NCI-H1092 (cell line): ENCODE measurements at places on chromosomes 7 and 10.

DNA sequence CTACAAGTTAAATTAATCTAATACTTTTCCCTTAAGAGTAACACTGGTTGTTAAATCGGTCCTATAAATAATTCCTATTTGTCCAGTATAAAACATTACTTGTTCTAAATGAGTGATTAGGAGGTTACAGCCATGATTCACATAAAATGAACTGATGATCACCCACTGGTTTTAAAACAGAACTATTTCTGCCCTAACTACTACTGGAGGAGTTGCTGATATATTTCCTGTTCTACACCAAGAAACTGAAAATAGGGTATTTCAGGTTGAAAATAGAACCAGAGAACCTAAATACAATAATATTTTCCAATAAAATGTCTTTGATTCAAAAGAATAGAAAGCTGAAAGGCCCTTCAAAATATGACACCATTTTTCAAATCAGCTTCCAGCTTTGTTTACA, 30.9 kb downstream of the DNAJC1 start:
- DNase-seq = no peak

GRCh38 chr7:37448636-37449361, at the start of gene ELMO1:
Gene ELMO1, minus strand, starts transcription at chr7:37448864. Its CDS starts 106,174 bp downstream, at chr7:37342690.
- DNase-seq = peak; percentile 6

GRCh38 chr7:156751319-156751718, 110.7 kb downstream of the RNF32 start:
- DNase-seq = no peak

DNA sequence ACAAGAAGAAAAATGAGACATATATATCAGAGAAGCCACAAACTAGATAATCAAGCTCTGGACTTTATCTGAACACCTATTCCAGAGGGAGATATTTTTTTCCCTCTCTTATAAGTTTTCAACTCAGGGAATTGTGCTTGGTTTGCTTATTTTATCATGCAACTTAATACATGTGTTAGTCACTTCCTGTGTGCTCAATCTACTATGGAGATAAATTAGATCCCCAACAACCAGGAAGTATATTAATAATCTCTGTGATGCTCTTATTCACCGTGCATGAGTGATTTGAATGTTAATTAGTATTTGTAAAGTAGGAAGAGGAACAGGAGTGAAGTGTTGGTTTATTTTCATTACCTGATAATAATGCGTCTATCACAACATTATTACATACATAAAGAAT, 38.8 kb upstream of the ZNF365 start:
- no peak for DNase-seq

- DNase-seq = no peak
Observed at GRCh38 chr7:123864436-123864835, 19.5 kb downstream of the HYAL4 start.

DNA sequence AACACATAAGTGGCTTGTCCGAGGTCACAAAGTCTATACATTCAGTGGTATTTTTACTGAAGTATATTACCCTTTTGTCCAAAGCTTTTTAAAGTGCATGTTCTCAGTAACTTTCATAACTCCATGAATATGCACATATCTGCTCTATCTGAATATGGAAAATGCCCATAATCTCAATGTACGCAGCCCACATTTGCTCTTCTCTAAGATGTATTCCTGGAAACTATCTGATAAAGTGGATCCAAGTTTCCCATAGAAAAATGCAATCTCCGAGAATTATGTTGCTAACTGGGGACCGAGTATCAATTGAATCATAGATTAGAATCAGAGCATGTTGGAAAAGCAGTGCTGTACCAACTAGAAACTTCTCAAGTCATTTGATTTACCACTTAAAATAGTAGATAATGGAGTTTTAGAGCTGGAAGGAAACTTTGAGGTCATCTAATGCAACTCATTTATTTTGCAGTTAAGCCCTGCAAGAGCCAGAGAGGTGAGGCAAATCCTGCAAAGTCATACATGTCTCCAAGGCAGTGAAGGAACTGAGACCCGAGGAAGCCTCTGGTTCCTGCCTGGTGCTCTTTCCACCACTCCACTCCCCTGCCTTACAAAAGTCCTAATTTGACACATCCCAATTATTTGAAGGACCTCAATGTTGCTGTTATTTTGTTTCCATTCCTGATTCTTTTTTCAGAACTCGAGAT, 69.4 kb downstream of the CYCS start:
- DNase-seq = no peak

DNA sequence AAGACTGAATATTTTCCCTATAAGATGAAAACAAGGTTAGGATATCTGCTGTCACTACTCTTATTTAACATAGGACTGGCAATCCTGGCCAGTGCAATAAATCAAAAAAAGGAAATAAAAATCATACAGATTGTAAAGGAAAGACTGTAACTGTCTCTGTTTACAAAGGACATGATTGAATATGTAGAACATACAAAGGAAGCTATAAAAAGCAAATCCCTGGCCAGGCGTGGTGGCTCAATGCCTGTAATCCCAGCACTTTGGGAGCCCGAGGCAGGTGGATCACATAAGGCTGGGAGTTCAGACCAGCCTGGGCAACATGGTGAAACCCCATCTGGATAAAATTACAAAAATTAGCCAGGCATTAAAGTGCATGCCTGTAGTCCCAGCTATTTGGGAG, 15.8 kb downstream of the ZNF485 start:
- DNase-seq = peak; percentile 0

GRCh38 chr10:119608316-119609155, 11.8 kb upstream of the TIAL1 start:
- DNase-seq = no peak

DNA sequence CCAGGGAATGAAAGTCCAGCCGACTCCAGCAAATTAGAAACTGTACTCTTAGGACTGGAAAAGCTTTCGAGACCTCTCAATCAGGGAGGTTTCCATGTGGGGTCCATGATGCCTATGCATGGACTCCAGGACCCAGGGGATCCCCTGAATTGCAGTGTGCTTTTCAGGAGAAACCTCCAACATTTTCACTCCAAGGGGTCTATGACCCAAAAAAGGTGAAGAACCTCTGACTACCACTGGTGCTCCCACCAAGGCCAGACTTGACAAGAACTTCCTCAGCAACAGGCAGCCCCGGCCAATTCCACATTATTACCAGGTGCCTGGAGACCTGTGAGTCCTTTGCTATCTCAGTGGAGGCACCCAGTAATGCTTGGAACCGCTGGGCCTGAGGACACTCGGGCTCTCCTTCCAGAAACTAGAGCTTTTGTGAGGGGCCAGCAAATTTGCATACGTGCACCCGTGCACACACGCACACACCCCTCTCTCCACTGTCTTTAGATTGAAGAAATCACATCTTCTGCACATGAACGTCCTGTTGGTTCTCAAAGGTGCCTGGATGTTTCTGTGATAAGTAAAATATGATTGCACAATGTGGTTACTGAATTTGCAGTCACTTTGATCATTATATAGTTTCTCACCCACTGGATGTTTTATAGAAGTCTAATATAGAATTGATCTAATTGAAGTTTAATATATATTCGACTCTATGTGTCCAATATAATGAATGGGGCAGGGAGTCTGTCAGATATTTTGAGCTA, 54.7 kb downstream of the SYPL1 start:
- no peak for DNase-seq

- no peak for DNase-seq
Observed at GRCh38 chr10:68067508-68067907, 7.6 kb downstream of the HERC4 start.

GRCh38 chr7:112572669-112573301, 92.0 kb downstream of the LSMEM1 start:
- peak; percentile 21 for DNase-seq

- no peak for DNase-seq
Observed at GRCh38 chr7:120475994-120476393, 203.0 kb downstream of the KCND2 start.

DNA sequence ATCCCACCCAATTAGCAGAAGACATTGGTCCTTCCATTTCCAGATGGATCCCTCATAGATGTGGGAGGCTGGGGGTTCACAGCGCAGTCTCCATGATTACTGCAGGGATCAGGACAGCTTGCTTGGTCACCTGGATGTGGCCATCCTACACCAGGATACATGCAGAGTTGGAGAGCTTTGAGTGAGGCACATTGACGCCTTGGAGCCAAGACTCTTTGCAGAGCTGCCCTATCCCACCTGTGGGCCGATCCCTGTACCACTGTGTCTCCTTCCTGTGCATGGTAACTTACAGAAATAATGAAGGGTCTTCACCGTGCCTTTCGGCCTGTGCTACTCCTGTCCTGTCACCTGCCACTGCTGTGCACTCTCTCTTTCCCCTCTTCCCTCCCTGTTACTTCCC, 444.8 kb downstream of the GLRX3 start:
- DNase-seq = no peak

DNA sequence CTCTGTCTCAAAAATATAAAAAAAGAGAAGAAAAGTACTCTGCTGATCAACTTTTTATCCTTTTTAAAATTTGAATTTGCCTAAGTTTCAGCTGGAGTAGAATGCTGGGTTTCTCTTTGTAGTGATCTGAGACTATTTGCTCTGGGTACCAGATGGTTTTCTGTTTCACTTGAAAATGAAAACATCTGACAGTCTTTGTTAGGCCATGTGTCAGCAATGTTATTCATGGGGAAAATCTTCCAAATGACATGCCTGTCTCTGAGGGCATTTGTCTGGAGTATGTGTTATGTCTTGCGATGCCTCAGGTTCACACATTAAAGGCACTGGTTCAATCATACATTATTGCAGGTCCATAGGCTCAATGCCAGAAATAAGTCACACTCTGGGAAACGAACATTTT, 175.3 kb upstream of the TMEM229A start:
- DNase-seq = no peak

DNA sequence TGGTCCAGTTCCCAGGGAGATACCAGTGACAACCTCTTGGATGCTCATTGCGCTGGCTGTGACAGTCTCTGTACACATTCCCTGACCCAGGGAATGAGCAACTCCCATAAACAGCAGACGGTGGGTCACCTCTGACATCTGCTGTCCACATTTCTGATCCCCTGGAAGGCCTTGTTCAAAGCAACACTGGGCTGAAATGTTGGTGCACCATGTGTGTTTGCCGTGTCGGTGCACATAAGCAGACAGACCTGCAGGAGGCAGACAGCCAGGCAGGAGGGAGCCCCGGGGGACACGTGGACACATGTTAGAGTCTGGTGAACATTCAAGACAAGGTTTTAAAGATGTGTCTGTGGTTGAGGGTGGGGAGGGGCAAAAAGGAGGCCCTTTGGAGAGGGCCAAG, 254.9 kb downstream of the PLXNA4 start:
- DNase-seq = no peak
